ENCODE measurements at places on chromosomes 4 and X.

DNA sequence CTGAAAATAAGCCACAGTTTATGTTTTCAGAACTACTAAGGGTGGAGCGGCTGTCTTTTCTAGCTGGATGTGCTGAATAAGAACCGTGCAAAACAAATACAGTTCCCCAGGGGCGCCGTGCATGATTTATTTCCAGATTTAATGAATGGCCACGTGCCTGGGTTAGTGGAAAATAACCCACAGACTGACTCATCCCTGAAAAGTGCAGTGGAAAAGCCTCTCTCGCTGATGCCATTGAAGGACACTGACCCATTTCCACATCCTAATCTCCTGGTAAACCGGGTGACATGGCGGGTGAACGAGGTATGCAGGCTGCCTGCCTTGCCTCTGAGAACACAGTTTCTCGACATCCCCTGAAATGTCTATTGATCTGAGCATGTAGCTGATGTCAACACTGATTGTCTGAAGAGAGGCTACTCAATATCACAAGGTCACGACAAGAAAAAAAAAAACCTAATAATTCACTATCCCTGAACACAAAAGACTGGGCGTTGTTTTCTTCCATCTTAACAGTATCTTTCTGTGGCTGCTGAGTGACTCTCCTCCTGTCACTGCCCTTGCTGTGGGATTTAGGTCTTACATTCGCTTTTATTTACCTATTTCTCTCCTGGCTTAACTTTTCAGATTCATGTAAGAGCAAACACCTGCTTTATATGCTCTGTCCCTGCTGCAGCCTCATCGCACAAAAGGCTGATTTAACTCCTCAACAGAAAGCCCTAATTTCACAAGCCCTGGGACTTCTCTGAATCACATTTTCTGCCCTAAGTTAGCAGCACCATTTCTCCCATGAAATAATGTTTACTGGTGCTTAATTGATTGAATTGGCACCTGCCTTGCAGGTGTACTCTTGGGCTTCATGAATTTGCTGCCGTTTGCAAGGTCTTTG is 76.9 kb upstream of the SCOC start:
- DNase-seq = no peak

- no peak for DNase-seq
Observed at GRCh38 chr4:13325744-13326143, 158.4 kb downstream of the RAB28 start.

GRCh38 chrX:31136144-31136611 is 64.3 kb upstream of the FTHL17 start:
- no peak for DNase-seq

DNA sequence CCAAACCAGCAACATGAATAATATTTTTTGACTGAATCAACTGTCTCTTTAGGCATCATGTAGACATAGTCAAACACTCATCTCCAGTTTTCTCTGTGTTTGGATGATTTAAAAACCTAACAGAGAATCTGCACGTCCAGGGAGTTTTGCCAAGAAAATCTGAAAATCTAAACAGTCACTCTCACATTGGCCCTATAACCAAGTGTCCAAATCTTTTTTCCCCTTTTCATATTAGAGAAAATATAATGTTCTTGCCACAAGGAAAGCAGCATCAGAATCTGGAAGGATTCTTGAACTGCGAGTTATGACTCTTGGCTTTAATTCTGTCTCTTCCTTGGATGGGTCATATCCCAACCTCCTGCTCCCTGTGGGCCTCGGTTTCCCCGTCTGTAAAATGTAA is 8.8 kb upstream of the CHRDL1 start:
- no peak for DNase-seq

DNA sequence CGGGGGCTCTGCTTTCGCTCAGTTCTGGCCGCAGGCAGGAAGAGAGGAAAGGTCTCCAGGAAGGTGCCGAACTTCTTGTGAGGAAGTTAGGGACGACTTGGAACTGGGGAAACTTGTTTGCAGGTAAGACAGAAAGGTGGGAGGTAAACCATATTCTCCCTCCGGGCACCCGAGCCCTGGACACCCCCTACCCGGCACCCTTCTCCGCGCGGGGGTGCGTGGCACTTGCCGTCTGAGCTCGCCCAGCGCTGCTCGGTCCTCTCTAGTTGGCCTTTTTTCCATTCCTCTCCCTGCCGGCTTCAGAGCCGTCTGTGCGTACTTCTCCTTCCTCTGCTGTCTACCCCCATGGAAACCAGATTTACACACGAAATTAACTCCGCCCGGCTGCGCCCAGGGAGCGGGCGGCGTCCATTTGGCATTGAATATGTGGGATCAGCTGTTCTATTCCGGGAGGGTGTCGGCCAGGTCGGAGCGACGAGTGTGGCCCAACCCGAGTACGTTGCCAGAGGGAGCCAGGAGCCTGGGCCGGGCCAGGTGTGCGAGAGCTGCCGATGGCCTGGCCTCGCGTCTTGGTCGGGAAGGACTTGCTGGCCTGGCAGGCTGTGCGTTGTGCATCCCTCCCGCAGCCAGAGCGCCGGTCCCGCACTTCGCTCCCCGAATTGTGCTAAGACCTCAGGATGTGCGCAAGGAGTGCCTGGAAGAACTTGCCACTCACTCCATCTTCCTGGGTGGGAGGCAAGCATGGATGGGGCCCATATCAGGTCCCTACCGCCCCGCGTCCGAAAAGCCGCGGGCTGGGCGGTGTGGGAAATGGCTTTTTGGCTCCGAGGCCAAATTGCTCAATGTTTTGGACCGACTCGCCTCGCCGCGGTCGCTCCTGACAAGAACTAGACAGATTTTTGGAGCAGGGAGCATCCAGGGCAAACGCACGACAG is 1.7 kb downstream of the PDGFRA start:
- DNase-seq = no peak

DNA sequence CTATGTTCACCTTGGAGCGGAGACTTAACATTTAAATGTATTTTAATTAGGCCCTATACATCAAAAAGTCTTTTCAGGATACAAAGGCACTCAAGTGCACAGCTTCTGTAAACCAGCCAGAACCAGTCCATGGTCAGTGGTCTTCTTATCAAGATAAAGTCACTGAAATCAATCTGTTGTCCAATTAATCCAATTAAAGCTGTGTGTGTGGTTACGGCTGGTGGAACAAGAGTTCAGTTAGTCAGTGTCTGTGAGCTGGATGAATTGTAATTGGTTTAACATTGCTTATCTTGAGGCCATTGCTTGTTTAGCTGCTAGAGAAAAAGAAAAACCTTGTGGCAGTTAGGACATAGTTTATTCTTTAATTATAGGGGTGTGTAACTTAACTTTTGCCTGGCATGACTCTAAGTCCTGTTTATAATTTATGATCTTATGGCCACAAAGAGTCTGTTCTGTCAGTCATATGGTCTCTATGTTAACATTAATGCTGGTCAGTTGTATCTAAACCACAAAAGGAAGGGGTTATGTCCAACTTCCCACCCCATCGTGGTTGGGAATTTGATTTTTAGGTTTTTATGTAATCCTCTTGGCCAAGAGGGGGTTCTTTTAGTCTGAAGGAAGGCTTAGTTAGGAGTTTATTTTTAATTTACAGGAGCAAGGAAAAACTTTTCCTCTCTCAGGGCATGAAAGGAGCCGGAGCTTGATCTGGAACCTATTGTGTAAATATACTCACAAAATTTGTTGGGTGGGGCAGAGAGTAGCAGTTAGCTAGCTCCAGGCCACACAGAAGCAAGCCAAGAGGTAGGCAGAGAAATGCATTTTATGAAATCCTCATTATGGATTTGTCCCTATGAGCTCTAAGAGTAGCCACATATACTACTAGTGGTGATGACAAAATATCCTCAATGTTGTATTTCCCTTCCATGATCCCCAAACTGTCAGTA is 665.7 kb upstream of the ACTRT1 start:
- no peak for DNase-seq

- DNase-seq = no peak
Observed at GRCh38 chr4:57114973-57115372, 4.8 kb upstream of the IGFBP7 start.

DNA sequence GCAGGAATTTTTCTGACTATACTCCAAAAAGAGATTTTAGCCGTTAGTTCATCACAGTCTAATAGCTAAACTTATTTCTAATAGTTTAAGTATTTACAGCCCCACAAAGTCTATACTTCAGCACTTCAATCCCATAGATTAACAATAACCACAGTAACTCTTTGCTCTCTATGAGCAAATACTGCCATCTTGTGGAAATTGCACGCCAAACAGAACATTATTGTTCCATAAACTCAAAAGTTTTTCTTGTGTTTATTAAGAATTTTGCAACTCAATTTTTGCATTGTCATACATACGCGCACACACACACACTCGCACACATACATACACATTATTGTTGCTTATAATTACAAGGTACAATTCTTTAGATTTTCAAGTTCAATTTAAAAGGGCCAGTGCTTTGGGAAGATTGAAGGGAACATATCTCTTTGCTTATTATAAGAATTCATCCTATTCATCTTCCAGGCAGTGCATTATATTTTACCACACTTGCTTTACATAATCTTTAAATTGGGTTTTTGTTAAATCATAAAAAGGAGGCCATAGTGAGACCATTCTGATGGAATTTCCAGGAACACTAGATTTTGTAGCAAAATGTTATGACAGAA is 63.8 kb upstream of the ATOH1 start:
- DNase-seq = no peak

- no peak for DNase-seq
Observed at GRCh38 chr4:20305976-20306375, 54.3 kb downstream of the SLIT2 start.

DNA sequence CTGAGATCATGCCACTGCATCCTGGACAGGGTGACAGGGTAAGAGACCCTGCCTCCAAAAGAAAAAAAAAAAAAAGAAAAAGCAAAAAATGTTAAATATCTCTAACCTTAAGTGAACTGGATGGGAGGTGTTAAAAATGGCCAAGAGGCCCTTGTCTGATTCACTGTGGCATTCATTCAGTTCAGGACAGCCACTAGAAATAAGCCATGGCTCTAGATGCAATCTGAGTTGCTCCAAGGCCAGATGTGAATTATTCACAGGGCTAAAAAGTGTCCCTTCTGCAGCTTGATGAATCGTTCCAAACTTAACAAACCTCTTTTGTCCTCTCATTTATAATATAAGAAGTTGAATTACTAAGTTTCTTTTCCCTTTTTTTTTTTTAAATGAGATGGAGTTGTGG is 63.7 kb upstream of the FBXW7 start:
- no peak for DNase-seq

GRCh38 chr4:17809667-17810066 is 890 bp downstream of the DCAF16 start:
- no peak for DNase-seq

- DNase-seq = no peak
Observed at GRCh38 chr4:141340458-141340857, 119.8 kb downstream of the ZNF330 start.

DNA sequence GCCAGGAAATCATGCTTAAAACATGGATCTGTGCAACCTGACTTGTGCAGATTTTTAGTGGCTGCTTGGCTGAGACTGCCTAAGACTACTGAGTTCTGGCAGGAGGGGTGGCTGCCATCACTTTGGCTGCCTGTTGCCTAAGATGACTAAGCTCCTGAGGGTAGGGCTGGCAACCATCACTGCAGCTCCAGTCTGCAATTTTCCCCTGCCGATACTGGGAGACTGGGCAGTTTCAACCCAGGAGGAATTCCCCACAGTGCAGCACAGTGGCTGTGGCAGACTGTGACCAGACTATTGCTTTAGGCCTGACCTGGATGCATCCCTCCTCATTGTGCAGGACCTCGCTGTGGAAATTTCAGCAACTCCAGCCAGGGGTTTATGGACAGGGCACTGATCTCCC is 544.9 kb downstream of the ANKRD50 start:
- no peak for DNase-seq

GRCh38 chr4:152530600-152530999 is 5.3 kb downstream of the FBXW7 start:
- no peak for DNase-seq

DNA sequence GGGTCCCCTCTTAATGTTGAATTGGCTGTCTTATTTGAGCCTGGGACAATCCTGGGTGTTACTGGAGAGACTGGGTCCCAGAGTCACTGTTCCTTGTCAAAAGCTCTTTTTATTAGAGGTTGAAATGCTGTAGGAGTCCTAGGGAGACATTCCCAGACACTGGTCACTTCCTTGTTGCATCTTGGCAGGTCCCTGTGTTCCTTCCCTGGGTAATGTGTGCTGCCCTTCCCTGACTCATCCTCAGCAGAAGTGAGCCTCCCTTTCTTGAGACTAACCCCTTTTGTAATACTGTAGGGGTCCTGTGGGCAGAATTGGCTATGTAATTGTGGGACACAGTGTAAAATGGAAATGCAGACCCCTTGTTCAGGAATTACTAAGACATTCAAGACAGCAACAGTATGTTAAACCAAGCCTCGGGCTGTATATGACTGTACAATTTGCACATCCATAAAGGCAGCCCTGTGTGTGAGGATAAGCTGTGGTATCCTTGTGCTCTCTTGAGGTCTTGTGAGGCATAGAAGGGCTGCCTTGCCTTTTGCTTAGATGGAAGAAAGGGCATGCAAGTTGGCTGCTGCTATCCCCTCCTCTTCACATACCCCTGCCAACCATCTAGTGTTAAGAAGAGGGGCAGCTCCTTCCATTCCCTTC is 53.5 kb downstream of the DCLK2 start:
- DNase-seq = no peak

GRCh38 chr4:113221990-113222389 is 172.5 kb downstream of the ANK2 start:
- no peak for DNase-seq

DNA sequence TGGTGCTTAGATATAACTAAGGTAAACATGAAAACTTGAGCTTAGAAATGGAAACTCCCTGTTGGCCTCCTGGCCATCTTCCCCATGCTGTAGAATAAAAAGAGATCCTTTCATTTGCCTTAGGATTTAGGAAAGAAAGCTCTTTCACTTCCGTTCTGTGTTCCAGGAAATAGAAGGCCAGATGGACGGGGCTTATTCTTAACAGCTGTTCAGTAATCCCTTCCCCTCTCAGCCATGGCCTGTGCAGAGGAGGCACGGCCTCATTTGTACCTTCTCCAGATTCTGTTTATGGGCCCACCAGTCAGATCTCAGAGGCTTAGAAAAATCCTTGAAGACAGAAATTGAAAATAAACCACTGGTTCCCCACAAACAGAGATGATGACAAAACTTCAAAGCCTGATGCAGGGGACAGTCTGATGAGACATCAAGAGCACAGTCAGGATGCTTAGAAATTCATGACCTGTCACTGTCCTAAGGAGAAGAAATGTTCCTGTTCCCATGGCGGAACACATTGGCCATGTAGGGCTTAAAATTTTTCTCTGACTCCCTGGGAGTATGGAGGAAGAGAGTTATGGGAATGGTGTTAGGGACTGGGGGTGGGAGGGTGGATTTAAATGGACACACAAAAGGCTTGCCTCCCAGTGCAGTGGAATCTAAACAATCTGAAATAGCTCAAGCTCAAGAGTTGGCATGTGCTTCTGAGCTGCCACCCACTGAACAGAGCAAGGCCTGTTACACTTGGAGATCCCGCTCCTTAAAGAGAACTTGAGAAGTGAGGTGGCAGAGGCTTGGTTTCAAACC is 188.8 kb downstream of the SOWAHB start:
- no peak for DNase-seq
